ENCODE measurements at places on chromosomes 12 and 14.

DNA sequence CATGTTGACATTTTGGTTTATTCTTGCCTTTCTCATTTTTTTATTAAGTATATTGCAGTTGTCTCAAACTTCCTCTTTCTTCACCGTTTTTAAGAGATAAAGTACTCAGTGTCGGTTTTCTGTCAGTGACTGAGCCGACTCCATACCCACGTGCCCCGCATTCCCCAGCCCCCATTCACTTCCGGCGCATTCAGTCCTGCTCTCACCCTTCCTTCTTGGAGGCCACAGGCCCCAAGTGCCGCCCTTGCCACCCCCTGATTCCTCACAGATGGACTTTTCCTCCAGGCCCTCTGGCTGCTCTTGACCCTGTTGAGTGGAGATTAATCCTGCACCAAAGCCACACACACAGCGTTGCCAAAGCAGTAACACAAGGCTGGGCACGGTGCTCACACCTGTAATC lies 19.1 kb upstream of the DNAH10 start:
- DNase-seq, result no peak

GRCh38 chr14:77151918-77152588 lies 10.5 kb upstream of the ZDHHC22 start:
- DNase-seq, result no peak

DNA sequence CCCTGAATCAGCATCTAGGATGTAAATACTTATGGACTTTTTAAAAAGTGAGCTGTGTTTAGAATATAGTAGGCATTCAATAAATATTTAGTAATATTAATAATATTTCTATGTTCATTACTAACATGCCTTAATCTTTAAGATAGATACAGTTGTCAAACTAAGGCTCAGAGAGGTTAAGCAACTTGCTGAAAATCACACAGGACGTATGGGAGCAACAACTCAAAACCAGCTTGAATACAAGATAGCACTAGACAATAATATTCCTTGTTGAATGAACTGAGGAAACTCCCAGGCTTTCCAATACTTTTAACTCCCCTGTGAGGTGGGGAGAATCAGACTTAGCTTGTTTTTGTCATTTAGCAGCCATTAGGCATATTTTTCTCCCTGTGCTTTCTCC lies 45.3 kb downstream of the LLPH start:
- DNase-seq, result no peak

DNA sequence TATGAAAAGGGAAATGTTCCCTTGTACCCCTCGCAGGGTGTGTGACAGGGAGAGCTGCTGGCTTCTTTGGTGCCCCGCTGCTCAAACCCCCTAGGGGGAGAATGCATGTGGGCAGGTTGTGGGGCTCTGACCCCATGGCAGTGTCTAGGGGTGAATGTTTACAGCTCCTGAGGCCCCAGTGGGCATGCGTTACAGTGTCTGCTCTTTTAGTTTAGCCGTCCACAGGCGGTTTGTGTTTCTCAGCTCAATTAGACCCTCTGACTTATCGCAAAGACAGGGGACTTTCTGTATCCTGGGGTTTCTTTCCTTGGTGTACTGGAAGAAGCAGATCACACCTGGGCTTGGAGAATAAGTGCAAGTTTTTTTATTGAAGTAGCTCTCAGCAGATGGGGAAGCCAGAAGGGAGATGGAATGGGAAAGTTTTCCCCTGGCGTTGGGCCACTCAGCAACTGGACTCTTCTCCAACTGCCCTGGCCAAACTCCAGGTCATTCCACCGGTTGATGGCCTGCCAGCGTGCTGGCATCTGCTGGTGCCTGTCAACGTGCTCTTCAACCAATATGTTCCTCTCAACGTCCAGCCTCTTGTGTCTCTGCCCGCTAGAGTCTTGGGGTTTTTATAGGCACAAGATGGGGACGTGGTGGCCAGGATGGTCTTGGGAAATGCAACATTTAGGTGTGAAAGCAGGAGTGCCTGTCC lies 720.9 kb downstream of the FSCB start:
- DNase-seq, result no peak

DNA sequence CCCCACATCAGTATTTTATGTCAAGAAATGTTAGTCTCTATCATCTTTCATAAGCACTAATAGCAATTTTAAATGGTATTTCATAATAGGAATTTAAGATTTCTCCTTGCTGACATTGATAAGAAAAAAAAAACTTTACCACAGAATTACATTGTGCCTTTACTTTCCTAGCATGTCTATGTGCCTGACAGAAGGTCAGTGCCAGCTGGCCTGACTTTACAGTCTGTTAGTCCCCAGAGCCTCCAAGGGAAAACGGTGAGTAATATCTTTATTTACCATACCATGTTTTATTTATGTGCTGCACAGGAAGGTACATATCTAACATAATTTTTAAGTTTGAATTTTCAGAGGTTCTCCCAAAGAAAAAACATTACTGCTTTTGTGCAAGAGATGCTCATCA lies 152.0 kb upstream of the AEBP2 start:
- no peak for DNase-seq

GRCh38 chr14:34873589-34874385 lies 1.4 kb downstream of the BAZ1A start:
- peak; percentile 58 for DNase-seq

- DNase-seq, result no peak
Observed at GRCh38 chr14:50669441-50669986, 1.4 kb upstream of the SAV1 start.

DNA sequence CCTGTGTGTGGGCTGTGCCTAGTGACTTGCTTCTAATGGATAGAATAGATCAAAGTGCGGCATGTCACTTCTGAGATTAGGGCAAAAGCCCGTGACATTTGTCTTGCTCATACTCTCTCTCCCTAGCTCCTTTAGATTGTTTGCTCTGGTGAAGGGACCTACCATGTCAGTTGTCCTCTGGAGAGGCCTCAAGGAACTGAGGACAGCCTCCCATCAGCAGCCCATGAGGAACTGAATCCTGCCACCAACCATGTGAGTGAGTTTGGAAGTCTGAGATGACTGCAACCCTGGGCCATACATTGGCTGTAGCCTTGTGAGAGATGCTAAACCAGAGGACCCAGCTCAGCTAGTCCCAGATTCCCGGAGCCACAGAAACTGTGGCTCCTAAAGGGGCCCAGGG lies 101.6 kb upstream of the ESRRB start:
- no peak for DNase-seq

DNA sequence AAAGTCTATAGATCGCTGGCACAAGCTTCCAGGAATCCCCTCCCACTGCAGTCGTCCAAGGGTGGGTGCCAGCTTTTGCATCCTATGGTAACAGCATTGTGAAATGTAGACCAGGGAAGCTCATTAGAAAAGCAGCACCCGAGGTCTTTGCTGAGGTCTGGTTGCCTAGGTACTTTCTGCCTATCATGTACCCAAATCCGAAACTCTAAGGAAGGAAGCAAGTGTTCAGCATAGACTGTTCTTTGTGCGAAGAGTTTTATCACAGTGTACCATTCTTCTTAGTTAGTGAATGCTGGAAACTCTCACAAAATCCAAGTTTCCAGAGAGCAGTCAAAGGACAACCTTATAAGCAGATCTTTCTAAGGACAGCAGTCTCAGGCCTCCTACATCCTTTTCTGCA lies 1532.7 kb upstream of the TMEM132C start:
- DNase-seq, result no peak

GRCh38 chr12:12946686-12947355 lies 5.1 kb downstream of the GPRC5D start:
- DNase-seq, result no peak

GRCh38 chr12:25781232-25781631 lies 177.2 kb upstream of the RASSF8 start:
- DNase-seq, result no peak

- no peak for DNase-seq
Observed at GRCh38 chr14:58629281-58629680, 8.5 kb upstream of the DACT1 start.

- no peak for DNase-seq
Observed at GRCh38 chr12:115191342-115191741, 507.4 kb upstream of the TBX3 start.

All from anterior cingulate cortex (tissue), 58 donors.